Fibroblast of skin of right biceps (primary cell): ENCODE measurements at places on chromosomes 12 and 14.

DNA sequence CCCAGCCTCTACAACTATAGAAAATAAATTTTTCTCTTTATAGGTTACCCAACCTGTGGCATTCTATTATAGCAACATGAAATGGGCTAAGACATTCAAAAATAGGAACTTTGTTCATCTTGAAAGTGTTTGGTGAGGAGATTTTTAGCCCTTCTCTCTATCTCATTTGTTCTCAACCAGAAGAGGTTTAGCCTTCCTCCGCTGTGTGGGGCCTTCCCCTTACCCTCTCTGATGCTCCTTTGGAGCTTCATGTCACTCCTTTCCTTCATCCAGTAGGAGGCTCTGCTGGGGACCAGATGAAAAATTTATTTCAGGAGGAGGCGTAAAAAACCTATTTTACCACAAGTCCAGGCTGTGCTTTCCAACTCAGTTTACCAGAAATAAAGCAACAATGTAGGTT is 94.1 kb downstream of the RTN1 start:
- no peak for DNase-seq

DNA sequence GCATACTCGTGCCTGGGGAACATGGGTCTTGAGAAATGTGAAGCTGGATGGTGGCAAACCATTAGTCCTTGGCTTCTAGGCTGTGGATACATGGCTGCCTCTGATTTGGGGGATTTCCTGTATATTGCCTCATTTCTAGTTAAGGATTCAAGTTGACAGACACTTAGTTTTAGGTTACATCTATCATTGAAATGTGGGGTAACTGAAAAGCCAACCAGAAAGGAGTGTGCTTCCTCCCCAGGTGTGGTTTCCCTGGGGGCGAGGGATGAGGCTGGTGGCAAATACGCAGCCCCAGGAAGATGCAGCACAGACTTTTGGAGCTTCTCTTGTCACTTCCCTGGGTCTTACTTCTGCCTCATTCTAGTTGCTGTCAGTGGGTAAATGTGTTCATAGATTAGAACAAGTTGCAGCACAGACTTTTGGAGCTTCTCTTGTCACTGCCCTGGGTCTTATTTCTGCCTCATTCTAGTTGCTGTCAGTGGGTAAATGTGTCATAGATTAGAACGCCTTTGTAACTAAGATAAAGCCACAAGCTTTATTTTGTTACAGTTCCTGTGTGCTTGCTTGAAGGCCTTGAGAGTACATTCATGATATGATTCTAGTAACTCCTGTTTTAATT is 85.1 kb downstream of the BORCS5 start:
- peak; percentile 13 for DNase-seq

DNA sequence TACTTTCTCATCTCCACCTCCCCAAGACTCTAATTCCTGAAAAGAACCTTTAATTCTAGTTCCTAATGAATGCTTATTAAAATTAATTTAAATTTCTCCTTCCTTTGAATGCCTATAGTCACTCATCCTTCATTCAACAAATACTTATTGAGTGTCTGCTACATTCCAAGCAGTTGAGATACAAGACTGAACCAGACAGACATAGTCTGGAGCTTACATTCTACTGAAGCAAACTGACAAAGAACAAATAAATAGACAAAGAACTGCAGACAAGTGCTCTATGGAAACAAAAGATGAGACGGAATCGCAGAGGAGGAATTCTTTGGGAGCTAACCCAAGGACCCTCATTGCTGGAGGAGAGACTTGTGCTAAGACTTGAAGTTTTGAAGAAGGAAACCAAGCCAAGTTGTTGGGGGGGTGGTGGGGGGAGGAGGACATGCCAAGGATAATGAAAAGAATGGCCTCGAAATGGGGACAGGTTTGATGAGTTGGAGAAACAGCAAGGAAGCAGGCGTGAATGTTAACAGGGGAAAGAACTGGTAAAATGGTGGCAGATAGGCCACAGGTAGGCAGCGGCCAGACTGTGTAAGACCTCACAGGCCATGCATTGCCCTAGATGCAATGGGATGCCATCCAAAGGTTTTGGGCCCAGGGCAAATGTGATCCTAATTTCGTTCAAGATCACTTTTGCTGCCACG is 9.7 kb upstream of the TDG start:
- peak; percentile 30 for DNase-seq

DNA sequence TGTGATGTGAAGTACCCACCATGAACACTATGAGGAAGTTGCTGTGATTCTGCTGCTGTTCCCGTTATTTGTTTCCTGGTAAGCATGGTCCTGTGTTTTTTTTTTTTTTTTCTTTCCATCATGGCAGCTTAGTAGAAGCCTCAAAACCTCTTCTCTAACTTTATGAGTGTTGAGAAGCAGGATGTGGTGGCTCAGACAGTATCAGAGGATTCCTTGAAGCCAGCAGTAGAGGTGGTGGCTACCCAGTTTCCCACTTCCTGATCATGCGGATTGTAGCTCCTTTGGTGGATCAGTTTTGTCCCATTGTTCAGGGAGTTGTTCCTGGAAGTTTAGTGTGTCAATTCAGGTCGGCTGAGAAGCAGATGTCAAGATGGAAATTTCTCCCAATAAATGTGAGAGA is 175.8 kb downstream of the ATP23 start:
- no peak for DNase-seq

- no peak for DNase-seq
Observed at GRCh38 chr12:124736115-124737039, 127.3 kb downstream of the SCARB1 start.

DNA sequence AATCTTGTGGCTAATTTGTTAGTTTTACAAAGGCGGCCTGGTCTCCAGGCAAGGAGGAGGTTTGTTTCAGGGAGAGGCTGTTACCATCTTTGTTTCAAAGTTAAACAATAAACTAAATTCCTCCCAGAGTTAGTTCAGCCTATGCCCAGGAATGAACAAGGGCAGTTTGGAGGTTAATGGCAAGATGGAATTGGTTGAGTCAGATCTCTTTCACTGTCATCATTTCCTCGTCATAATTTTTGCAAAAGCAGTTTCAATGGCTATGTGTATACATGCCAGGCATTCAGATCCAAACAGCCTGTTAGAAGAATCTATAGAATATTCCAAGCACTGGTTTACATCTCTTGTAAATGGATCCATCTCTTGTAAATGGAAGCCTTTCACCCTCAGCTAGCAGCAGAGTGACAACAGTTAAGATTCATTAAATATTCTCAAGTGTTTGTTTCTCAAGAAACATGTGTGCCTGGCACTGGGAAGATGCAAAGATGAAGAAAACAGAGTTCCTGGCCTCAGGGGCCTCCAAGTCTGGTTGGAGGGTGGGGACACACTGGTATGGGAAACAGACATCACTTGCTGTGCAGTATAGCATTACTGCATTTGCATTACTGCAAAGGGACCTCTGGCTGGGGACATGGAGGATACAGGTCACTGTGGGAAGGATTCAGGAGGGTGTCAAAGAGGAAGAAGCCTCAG is 65.8 kb downstream of the RIN3 start:
- DNase-seq: peak; percentile 58
